ENCODE measurements at places on chromosomes 11 and 22.

DNA sequence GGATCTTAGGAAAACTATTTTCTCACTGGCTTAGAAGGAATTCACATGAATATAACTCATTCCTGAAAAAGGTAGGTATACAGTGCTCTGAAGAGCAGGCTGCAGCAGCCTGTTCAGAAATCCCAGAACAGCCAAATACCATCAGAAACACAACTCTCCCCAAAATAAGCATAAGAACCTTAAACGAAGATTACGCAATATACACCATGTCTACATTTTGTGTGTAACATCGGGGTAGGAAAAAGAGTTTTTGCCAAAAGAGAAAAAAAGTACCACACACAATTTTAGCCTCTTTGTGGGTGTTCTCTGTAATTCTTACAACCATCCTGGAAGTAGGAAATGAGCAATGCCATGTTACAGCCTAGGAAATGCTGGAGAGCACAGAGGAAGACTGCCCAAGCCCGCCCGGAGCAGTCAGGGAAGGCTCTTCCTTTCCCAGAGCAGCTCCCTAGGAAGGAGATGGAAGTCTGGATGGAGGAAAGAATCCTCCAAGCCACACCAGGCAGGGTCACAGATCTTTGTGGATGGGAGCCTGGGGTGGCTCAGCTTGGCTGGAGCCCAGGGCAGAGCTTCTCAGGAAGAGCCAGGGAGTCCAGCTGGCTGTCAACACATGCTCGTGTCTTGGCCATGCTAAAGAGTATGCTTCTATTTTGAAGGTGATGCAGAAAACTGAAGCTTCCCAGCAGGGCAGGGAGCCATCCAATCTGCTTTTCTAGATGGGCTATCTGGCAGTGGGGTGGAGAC, 49.7 kb upstream of the ARFGAP3 start:
- no peak for DNase-seq

DNA sequence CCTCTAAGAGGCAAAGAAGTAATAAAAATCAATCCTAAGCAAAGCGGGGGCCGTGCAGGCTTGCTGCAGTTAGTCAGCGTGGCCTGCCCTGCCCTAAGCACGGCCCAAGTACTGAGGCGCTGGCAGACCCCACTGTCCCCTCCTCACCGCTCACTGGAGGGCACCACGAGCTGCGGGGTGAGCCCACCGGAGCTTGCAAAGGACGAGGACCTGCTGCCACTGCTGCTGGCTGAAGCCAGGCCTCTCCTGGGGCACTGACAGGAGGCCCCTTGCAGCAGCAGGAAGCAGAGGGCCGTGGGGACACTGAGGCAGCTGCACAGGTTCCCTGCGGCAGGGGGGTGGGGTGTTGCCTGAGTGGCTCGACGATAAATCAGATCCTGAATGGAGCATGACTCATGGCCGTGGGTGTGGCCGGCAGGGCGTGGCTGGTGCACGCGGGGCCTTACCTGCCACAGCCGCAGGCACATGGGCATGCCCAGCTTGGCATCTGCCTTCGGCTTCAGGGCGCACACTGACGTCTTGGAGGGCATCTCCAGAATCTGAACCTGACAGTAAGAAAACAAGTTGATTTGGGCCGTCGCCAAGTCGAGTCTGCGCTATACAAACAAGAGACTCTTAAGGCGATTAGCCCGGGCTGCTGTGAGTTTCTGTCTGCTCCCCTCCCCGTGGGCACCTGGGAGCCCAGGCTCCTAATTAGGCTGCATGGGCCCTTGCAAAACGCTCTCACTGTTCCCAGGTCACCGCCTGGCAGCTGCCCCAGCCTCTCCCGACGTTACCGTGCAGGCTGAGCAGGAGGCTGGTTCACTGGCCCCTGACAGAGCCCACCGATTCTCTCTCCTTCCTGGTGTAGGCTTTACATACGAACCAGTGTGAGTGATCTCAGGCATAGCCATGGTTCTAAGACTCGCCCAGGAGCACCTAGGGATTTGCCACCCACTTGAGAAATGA, 45.9 kb downstream of the TBX1 start:
- no peak for DNase-seq

GRCh38 chr22:46143491-46144147, 6.7 kb upstream of the PPARA start:
- no peak for DNase-seq

GRCh38 chr22:46801826-46802607, 39.6 kb downstream of the TBC1D22A start:
- no peak for DNase-seq

DNA sequence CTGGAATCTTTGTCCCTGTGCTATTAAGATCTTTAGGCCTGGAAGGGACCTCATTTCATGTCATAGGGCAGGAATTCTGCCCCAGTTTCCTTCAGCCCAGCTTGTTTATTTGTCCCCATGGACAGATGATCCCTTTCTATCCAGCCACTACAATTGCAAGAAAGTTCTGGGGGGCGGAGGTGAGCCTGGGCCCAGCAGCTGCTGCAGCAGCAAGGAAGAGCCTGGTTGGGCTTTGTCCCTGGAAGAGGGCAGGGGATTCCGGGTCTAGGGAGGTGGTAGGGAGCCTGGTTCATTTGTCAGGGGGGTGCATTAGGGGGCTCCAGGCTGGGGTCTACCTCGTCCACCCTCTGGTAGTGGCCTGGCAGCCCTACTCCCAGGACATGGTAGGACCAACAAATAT, 16.4 kb upstream of the CACNA1I start:
- DNase-seq: no peak

- no peak for DNase-seq
Observed at GRCh38 chr22:39087098-39087497, 9.9 kb upstream of the APOBEC3H start.

DNA sequence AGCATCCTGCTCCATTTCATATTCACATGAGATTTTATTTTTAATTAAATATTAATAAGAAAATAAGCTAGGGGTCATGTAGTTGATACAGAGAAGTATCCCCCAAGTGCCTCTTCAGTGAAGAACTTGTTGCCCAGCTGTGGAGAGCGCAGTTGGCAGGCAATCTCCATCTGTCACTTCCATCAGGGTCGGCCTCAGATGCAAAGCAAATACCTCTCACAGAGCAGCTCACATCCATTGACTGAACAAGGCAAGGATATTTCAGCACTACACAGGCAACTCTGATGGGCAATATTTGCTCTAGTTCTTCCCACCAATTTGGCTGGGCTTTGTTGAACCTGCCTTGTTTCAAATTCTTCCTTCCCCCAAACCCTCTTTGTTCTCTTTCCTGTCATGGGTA, 129.4 kb downstream of the NOX4 start:
- DNase-seq: no peak

DNA sequence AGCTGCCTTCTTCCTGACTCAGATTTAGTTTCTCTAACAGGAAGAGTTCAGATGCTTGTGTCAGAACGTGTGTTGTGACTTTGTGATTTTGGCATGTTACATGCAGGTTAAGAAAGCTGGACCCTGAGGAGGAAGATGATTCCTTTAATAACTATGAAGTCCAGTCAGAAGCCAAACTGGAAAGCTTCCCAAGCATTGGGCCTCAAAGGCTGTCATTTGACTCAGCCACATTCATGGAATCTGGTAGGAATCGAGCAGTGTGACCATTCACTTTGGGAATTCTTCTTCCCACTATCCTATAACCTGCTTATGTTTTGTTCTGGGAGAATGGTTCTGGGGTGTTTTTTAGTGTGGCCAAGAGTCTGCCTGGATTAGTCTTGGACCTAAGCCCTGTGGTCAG, 48.0 kb downstream of the CABIN1 start:
- no peak for DNase-seq

DNA sequence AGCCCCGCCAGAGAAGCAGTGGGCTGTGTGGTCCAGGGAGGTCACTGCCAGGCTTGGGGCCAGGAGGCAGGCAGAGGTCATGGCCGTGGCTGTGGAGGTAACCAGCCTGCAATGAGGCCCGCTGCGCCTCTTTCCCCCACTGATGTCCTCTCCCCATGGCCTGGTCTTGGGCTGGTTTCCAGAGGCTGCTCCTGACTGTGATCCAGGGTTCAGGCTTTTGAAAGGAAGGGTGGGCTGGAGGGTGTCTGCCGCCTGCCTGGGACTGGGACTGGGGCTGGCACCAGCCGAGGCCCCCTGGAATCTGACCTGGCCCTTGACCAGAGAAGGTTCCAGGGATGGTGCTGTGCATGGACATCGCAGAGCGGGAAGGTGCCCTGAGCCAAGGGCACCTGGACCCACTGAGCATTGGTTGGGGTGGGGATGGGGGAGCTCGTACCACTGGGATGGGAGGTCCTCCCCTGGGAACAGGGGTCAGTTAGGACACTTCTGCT, 59.6 kb upstream of the THY1 start:
- DNase-seq: no peak

- DNase-seq: no peak
Observed at GRCh38 chr22:36329254-36330078, 58.3 kb downstream of the MYH9 start.

All from right renal pelvis (tissue), 4 donors.